ENCODE measurements at places on chromosomes 11 and 22.

DNA sequence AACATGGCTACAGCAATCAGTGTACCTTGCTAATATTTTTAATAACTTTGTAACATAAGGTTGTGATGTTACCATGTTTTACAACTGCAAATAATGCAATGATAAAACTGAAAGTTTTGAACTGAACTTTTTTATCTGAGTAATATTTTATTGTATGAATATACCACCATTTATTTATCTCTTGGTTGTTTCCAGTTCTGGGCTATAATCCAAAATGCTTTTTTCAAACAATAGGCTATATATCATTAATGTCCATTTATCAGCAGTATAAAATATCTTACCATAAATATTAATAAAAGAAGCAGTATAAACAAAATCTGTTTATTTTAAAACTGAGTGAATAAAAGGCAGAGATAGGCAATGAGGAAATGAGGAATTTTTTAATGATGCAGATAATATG lies 63.3 kb downstream of the SIK3 start:
- no peak for DNase-seq

DNA sequence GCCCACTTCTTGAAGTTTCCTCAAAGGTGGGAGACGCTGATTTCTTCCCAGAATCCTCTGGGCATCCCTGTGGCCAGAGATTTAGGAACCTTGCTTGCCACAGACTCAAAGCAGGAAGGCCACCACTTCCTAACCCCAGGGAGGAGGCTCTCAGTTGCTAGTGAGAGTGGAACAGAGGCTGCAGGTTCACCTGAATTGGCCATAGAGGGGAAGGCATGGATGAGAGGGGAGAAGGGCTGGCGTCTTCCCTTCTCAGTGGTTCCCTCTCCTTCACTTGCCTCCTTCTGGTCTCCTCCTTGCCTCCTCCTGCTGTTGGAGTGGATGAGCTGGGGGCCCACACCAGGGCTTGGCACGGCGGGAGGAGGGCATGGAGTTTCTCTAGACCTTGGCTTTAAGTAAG lies 185.7 kb downstream of the ADAMTS15 start:
- no peak for DNase-seq

DNA sequence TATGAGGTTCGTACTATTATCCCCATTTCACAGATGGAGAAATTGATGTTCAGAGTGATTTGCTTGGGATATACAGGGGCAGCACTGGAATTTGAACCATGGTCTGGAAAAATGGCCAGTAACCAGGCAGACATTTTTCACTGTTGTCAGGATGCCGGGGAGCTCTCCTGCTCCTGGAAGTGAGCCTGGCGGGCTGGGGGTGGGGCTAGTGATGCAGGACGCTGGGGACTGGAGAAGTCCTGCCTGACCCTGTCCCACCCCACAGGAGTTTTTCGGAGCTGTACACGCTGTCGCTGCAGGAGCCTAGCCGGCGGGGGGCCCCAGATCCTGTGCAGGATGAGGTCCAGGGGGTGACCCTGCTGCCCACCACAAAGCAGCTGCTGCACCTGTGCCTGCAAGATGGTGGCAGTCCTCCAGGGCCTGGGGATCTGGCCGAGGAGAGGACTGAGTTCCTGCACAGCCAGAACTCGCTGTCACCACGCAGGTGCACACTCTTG lies 11.1 kb downstream of the SIPA1 start:
- no peak for DNase-seq

DNA sequence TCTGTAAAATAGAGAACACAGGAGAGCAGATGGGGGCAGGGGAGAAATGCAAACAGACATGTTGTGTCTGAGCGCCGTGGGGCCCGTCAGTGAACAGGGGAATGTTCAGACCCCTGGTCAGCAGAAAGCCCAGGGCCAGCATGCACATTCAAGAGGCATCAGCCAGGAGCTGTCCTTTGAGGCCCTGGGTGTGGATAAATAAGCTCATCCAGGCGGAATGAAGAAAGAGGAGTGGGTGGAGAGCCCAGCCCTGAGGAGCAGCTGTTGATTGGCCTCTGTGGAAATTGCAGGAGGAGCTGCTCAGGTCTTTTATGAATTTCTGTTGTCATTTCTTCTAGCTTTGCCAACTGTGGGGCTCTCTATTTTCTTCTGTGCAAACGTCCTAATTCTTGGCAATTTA lies 49.7 kb upstream of the CECR2 start:
- DNase-seq = no peak

DNA sequence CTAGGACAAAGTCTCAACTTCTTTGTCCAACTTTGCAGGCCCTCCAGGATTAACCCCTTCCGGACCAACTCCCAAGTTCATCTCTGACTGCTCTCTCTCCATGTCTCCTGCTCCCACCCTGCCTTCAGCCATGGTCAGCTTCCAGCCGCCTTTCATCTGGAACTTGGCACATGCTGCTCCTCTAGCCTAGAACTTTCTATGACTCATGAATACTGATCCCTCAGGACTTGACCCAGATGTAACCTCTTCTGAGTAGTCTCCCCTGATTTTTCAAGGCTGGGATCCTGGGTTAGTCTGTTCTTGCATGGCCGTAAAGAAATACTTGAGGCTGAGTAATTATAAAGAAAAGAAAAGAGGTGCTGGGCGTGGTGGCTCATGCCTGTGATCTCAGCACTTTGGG lies 5.2 kb upstream of the SLC15A3 start:
- DNase-seq = no peak

DNA sequence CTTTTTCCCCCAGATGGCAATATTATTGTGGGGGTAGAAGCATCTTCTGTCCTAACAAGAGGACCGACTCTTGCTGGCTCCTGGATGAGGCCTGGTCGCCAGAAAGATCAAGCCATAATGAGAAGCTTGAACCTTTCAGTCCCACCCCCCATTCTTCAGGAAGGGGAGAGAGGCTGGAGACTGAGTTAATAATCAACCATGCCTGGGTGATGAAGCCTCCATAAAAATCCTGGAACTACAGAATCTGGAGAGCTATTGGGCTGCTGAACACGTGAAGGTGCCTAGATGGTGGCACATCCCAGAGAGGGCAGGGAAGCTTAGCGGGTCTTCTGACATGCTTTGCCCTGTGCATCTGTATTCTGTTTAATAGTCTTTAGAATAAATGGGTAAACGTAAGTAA lies 16.3 kb downstream of the AP5B1 start:
- no peak for DNase-seq

- DNase-seq = no peak
Observed at GRCh38 chr22:36336246-36337182, 51.3 kb downstream of the MYH9 start.

DNA sequence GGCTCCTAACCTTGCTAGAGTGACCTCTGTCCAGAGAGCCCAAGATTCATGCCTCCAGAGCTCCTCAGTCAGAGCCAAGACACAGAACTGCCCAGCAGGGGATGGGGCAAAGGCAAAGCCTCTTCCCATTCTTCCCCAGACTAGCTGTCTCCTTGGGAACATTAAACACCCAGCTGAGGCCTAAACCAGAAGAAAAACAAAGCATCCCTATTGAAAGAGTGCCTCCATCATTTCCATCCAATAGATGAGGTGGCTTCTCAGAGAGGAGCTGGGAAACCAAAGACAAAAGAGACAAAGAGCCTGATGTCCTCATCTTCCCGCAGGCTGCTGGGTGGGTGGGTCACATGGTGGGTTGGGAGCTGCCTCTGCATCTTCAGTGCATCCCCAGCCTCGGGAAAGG lies 37.4 kb downstream of the COMMD9 start:
- DNase-seq = no peak

- DNase-seq = no peak
Observed at GRCh38 chr11:30045921-30046577, 29.2 kb upstream of the KCNA4 start.

DNA sequence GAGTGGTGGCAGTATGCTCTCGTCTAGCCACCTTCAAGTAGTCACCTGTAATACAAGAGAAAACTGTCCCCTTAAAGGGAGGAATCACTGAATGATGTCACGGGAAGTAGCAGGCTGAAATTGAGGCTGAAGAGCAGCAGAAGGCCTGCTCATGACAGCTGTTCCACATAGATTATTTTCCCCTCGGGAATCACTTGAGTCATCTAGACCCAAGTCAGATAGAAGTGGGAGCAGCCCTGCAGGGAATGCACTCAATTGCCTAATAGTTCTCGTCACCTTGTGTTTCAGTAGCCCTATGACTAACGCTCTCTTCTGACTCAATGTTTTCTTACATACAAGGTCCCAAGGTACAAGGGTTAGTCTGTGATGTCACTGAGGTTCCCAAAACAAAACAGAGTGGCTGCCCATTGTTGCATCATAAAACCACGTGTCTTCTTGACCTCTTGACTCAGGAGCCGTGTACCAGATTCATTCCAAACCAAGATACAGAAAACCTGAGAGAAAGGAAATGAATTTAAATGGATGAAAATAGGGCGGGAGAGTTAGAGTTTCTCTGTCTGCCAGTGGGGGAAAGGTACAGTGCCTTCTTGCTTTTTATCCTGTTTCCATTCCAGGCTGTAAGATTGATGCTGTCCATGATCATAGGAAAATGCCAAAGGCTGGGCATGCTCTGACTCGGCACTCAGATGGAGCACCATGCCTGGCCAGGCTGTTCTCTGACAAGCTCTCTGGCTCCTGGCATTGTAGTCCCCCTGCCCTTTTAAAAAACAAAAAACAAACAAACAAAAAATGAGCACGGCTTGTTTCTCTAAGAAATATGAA lies 21.6 kb upstream of the C11orf96 start:
- DNase-seq = no peak

DNA sequence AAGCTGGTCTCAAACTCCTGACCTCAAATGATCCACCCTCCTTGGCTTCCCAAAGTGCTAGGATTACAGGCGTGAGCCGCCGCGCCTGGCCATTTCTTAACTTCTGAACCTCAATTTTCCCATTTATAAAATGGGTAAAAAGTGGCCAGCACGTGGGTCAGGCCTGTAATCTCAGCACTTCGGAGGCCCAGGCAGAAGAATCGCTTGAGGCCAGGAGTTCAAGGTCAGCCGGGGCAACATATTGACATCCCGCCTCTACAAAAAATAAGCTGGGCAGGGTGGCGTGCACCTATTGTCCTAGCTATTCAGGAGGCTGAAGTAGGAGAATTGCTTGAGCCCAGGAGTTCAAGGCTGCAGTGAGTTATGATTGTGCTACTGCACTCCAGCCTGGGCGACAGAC lies 6.5 kb upstream of the DDX6 start:
- no peak for DNase-seq

DNA sequence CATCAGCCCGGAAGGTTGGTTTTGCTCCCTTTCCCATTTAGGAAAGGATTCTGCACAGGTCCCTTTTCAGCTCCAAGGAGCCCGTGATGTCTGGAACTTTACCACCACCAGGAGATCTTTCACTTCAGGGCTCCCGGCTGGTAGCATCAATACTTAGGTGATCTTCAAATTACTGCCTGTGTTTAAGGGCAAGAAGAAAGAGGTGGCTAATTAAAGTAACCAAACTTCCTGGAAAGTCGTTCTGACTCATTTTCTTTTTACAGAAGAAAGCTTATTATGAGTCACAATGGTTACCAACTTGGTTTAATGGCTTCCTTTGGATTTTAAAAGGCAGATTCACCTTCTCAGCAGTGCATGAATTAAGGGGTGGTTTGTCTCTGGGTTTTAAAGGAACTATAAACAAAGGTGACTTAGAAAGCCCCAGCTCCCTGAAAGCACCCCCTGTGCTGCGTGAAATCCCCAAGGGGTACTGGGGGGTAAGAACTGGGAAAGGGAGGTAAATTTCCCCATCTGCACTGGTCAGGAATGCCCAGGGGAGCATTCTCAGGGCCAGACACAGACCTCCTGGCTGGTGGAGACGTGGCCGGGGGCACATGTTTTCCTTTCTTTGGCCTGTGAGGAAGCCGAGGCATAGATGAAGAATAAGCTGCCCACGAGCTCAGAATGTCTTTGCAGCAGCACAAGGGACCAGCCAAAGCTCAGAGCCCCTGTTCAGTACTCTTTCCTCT lies 8.8 kb downstream of the POU2F3 start:
- DNase-seq = no peak

DNA sequence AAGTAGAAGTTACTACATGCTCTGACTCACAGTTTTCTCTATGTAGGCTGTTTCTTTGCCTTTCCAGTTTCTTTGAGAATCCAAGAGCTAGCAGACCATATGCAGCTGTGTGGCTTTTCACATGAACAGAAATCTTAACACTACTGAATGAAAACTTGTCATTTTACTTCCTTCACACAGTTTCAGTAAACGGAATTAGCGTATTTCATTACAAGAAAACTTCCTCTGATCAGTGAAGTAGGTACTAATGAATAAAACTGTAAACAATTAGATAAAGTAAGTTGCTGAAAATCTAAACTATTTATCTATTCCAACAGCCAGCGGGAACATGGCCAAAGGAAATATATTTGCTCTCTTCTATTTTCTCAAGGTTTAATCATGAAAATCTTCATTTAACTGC lies 953.2 kb downstream of the LRRC4C start:
- no peak for DNase-seq

DNA sequence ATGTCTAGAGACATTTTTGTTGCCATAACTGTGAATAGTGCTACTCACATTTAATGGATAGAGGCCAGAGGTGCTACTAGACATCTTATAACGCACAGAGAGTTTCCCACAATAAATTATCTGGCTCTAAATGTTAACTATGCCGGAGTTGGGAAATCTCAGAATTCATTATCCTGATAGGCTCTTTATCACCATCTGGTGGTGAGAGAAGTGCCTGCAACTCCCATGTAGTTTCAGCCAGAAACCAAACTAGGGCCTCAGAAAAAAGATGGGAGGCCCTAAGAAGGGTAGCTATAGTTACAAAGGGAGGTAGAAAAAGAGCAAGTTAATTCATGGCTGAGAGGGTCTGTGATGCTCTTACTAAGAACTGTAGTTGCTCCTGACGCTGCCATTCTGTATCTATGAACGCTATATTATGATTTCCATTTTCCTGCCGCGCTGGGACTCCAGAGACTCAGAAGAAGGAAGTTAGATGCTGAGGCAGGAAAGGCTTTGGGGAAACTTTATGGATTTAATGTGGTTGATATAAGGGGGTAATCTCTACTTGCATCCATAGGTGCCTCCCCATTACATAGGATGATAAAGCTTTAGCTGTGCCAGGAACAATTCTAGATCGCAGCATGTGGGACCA lies 22.9 kb upstream of the MRPL17 start:
- peak; percentile 21 for DNase-seq

GRCh38 chr22:44572414-44573207 lies 74.6 kb upstream of the RTL6 start:
- DNase-seq = no peak

DNA sequence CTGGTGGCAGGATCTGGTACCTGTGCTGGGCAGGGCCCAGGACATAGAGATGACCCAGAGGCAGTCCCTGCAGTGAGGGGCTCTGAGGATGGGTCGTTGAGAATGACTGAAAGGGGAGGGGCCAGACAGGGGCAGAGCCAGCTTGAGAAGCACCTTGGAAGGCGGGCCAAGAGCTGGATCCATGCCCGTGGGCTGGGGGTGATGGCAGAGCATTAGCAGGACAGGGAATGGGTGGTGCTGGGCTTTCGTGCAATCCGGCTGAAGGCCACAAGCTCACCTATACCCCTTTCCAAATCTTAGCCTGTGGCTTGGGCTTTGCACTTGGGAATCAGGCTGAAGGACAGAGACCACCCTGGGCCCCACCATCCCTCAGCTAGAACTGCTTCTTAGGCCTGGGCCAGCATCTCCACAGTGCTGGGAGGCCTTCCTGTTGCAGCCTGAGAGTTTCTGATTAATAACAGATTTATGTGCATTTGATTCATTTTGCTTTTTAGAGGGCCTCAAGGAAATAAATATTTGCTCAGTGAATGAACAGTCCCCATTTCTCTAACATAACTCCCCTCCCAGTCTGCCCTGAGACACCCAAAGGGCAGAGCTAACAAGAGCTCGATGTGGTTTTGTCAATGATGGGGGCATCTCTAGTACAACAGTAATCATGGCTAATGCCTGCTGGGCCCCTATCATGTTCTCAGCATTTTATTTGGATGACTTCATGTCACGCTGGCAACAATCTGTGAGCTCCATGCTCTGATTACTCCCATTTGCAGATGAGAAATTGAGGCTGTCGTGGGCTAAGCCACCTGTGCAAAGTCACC lies 39.3 kb downstream of the RIBC2 start:
- no peak for DNase-seq

Measured in COR-L47 (cell line).